Cardiac muscle cell (in vitro differentiated cells and primary cell): ENCODE measurements at places on chromosomes 3 and 15. TPM values are rescaled to one million over a fixed set of nuclear protein-coding genes. Genes with fewer than 3 reads are reported as not detected.

DNA sequence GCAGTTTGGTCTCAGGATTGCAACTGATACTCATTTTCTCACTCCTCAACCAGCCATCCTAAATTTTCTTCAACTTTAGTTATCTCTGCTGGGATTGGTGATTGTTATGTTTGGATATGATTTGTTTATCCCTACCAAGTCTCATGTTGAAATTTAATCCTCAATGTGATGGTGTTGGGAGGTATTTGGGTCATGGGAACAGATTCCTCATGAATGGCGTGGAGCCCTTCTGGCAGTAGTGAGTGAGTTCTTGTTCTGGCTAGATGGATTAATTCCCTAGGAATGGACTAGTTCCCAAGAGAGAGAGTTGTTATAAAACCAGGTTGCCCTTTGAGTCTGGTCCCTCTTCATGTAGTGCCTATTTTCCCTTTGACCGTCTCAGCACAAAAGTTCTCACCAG lies 399.9 kb downstream of the SQOR start:
- H3K4me1 ChIP-seq = no peaks in the 10 kb centered on the region
- no peak for DNase-seq
- no peak overlapping the region for H3K4me3 ChIP-seq
- no peak overlapping the region for H3K27ac ChIP-seq
- H3K36me3 ChIP-seq = no peaks in the 10 kb centered on the region
- H3K27me3 ChIP-seq = no peaks in the 10 kb centered on the region

DNA sequence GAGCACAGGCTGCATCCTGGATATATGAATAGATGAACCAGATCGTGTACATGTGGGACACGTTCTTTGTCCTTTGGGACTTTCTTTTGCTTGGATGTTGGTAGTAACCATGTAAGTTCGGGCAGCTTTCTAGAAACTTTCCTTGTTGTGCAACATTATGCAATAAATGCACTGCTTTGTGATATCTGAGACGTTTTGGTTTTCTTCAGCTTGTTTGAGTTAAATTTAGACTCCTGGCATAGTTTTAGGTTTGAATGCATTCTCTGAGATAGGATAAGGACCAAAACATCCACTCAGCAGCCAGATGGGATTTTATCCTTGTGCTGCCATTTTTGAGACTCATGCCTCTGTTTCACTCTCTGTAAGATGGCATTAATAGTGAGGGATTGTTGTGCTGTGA lies 158.9 kb downstream of the IGF1R start:
- H3K27ac ChIP-seq = peak overlapping the region; percentile 21
- H3K27me3 ChIP-seq = no peaks in the 10 kb centered on the region
- H3K4me3 ChIP-seq = no peak overlapping the region
- H3K4me1 ChIP-seq = peaks cover 9% of the 10 kb centered on the region
- H3K36me3 ChIP-seq = no peaks in the 10 kb centered on the region

- H3K27me3 ChIP-seq = no peaks in the 10 kb centered on the region
- H3K27ac ChIP-seq = no peak overlapping the region
- H3K36me3 ChIP-seq = no peaks in the 10 kb centered on the region
- H3K4me3 ChIP-seq = no peak overlapping the region
- DNase-seq = no peak
These were observed 6.0 kb upstream of the RLBP1 start for GRCh38 chr15:89227425-89227824.

DNA sequence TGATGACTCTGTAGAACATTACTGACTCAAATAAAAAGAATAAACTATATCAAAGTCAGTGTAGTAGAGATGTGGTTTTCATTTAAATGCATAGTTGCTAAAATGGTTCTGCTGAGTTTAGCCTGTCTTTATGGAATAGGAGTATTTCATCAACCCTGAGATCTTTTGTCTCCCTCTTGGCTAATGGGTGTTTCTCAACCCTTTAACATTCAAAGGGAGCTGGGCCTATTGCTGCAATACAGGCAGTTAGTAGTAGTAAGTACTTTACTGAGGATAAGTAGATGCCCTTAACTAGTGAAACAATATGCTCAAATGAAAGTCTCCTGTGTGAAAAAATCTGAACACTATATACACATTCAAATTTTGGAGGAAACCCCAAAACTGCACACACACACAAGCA lies 184.7 kb upstream of the TTC14 start:
- H3K27ac ChIP-seq = no peak overlapping the region
- H3K27me3 ChIP-seq = no peaks in the 10 kb centered on the region
- DNase-seq = no peak
- H3K36me3 ChIP-seq = no peaks in the 10 kb centered on the region
- no peaks in the 10 kb centered on the region for H3K4me1 ChIP-seq

DNA sequence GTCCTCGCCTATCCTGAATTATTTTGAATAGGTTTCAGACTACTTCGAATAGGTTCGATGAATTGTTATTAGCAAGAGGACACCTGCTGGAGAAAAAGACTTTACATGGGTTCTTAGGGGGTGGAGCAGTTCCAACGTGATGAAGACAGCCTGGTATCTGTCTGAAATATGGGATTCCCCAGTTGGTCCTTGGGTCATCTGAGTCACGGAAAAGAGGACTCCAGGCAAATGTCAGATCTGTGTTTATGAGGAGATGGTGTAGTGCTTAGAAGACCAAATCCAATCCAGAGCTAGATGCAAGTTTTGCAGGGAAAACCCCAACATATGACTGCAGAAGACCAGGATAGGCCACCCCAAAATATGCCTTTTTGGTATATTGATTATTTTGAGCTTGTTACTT lies 98.9 kb upstream of the IGSF10 start:
- peaks cover 7% of the 10 kb centered on the region for H3K4me1 ChIP-seq
- no peak overlapping the region for H3K4me3 ChIP-seq
- no peaks in the 10 kb centered on the region for H3K36me3 ChIP-seq
- H3K27ac ChIP-seq = no peak overlapping the region
- DNase-seq = no peak

DNA sequence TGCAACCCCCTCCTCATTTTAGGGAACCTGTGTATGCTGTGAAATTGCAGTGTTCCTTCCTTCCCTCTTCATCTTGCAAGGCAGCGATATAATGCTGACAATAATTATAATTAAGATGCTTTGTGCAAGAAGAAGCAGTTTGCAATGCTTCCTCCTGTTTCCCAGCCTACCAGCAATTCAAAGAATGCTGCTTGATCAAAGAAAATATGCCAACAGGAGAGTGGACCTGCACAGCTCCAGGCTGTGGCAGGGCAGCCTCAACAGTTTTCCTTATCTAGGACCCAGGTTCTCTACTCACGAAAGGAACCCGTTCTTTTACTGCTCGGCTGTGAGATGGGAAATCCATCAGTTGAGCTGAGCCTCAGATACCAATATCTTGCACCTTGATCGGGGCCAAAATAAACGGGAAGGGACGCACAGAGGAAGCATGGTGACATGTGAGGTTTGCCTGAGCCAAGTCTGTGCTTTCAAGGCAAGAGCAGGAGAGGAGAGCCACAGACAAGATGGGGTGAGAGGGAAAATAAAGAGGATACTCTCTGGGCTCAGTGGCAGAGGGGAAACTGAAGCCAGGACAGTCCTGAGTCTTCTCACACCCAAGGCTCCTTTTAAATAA lies 22.6 kb upstream of the LRTM1 start:
- no peak overlapping the region for H3K27ac ChIP-seq
- H3K36me3 ChIP-seq = no peaks in the 10 kb centered on the region
- H3K4me3 ChIP-seq = no peak overlapping the region
- H3K4me1 ChIP-seq = peaks cover 12% of the 10 kb centered on the region

DNA sequence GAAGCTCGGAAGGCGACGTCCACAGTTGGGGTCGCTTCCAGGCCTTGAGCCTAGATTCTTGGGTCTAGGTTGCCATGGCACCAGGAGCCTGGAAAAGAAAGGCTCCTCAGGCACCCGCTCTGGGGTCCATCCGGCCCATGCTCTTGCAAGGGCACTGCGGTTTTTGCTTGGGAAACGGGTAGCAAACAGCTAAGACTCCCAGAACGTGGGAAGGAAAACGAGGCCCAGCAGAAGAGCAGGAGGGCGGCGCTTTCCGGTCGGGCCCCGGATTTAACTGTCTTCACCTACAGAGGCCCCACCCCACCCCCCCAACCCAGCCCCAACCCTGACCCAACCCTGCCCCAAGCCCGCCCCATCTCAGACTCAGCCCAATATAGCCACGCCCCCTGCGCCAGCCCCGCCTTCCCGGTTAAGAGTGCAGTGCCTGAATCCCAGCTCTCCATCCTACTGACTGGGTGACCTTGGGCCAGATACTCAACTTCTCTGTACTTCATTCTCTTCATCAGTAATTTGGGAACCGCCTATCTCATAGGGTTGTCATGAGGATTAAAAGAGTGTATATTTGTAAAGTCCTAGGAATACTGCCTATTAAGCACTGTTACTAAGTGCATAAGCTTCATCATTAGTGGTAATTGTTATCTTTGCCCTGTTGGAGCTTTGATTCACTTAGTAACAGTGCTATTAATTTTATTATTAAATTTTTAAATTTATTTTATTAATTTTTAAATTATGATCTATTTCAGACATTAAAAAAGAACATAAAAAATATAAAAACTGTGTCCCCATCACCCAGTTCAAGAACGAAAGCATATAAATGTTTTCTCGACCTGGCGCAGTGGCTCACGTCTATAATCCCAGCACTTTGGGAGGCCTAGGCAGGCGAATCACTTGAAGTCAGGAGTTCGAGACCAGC lies 28.4 kb upstream of the SMAD6 start:
- no peaks in the 10 kb centered on the region for H3K36me3 ChIP-seq
- H3K4me1 ChIP-seq = peaks cover 35% of the 10 kb centered on the region
- peak overlapping the region; percentile 64 for H3K27ac ChIP-seq
- H3K4me3 ChIP-seq = no peak overlapping the region
- peak; percentile 66 for DNase-seq
- no peaks in the 10 kb centered on the region for H3K27me3 ChIP-seq

DNA sequence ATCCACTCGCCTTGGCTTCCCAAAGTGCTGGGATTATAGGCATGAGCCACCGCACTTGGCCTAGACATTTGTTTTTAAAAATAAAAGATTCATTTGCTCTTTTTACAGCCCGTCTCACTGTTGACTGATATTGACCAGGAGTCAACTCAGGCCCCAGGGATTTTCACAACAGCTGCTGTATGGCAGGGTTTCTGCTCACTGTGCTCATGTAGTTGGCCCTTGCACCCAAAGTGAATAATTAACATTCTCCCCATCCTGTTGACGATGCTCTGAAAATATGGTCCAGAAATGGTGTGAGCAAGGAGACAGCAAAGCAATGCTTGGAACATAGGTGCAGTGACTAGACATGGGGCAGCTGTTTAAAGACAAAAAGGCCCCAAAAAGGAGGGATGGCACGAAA lies 2.9 kb upstream of the CCR5 start:
- H3K27ac ChIP-seq = no peak overlapping the region
- H3K4me1 ChIP-seq = no peaks in the 10 kb centered on the region
- H3K27me3 ChIP-seq = no peaks in the 10 kb centered on the region
- no peaks in the 10 kb centered on the region for H3K36me3 ChIP-seq
- DNase-seq = no peak

- H3K27ac ChIP-seq = no peak overlapping the region
- H3K4me3 ChIP-seq = no peak overlapping the region
- no peaks in the 10 kb centered on the region for H3K4me1 ChIP-seq
- no peaks in the 10 kb centered on the region for H3K27me3 ChIP-seq
- peaks cover 37% of the 10 kb centered on the region for H3K36me3 ChIP-seq
These were observed 7.8 kb downstream of the INTS14 start for GRCh38 chr15:65603134-65603533.

DNA sequence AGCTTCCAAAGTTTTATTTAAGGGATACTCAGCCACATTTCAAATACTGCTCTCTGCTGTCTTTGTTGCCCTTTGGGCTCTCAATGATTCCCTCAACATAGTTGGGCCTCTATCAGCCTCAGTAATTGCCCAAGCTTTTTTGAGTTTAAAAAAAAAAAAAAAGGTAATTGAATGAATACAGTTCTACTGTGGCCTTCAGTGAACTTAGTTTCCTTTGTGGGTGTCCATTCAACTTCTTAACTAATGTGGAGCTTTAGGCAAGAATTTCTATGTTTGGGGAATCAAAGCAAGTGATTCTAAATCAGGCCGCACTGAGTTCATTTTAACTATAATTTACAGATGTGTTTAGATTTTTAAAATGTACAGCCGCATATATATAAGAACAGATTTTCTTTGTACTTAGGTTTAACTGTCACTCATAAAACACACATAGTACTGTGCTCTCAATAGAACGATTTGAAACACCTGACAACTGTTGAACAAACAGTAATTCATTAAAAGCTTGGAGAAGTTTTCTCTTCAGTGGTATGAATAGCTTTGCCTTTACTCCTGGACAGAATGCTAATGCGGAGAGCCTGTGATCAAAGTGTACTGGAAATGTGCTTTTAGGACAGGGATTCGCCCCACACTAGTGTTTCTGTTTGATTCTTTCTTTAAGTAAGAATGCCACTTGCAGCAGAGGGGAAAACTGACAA lies 844.9 kb upstream of the SEMA6D start:
- H3K27me3 ChIP-seq = no peaks in the 10 kb centered on the region
- H3K4me3 ChIP-seq = no peak overlapping the region
- DNase-seq = no peak
- peak overlapping the region; percentile 71 for H3K27ac ChIP-seq
- no peaks in the 10 kb centered on the region for H3K36me3 ChIP-seq

DNA sequence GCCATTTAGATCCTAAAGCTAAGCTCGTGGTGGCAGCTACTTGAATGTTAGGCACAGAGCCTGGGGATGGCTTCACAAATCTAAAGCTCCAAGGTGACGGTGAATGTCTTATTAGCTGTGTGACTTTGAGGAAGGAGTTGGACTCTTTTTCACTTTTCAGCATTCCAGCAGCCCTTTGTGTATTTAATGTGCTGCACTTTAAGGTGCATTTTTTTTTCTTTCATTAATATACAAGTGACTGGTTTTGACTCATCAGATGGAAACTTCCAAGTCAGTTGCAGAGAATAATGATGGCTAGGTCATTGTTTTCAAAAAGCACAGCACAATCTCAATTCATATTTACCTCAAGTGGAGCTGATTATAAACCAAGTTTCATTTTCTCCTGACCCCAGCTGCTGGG lies 55.8 kb downstream of the TMED3 start:
- H3K4me1 ChIP-seq = peaks cover 27% of the 10 kb centered on the region
- H3K27ac ChIP-seq = no peak overlapping the region
- H3K27me3 ChIP-seq = no peaks in the 10 kb centered on the region
- no peak for DNase-seq
- H3K4me3 ChIP-seq = no peak overlapping the region

- peaks cover 24% of the 10 kb centered on the region for H3K4me1 ChIP-seq
- H3K27ac ChIP-seq = no peak overlapping the region
- no peak overlapping the region for H3K4me3 ChIP-seq
- no peak for DNase-seq
- H3K27me3 ChIP-seq = no peaks in the 10 kb centered on the region
These were observed 145.5 kb downstream of the TIGIT start for GRCh38 chr3:114439284-114439683.

DNA sequence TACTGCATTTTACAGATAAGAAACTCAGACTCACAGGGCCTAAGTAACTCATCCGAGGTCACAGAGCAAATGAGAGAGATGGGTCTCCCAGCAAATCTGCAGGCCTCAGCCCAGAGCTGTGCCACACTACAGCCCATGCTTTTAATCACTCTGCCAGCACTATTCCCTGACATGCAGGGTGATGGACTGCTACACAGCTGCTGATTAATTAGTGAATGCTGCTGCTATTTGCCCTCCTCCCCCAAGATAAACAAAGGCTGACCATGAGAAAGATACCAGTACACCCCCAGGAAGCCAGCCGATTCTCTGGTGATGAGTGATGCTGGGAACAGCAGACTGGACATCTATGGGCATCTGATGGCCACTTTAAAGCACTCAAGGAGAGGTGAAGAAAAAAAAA lies 39.3 kb downstream of the RFTN1 start:
- peak; percentile 46 for DNase-seq
- H3K36me3 ChIP-seq = no peaks in the 10 kb centered on the region
- no peaks in the 10 kb centered on the region for H3K27me3 ChIP-seq

The PPP2R3A gene
- total RNA-seq = 31.3 and 43.9 TPM in 2 replicates

The KCNH8 gene
- total RNA-seq = 0.07 and 0.86 TPM in 2 replicates

The PYGO1 gene
- 7.3 and 10.7 TPM in 2 replicates for total RNA-seq

The OR5H14 gene
- total RNA-seq = not detected in 2 replicates
